ENCODE measurements at places on chromosomes 2 and 18.

- DNase-seq: no peak
Observed at GRCh38 chr18:46715062-46715461, 41.8 kb downstream of the ST8SIA5 start.

DNA sequence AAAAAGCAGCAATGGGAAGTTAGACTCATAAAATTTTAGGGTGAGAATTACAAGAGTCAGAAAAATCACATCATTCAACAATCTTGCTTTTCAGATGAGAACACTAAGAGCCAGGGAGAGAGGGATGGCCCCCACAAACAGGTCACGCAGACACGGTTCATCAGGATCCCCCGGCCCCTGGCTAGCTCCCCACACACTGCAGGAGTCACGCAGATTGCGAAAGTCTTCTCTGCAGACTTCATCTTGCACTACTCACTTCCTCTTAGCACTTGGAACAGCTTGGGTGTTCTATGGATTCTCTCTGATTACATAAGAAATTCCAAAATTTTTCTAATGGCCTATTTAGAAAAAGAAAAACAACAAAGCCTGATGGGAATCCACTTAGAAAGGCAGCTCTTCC lies 21.6 kb upstream of the SULT1C2 start:
- DNase-seq: no peak

DNA sequence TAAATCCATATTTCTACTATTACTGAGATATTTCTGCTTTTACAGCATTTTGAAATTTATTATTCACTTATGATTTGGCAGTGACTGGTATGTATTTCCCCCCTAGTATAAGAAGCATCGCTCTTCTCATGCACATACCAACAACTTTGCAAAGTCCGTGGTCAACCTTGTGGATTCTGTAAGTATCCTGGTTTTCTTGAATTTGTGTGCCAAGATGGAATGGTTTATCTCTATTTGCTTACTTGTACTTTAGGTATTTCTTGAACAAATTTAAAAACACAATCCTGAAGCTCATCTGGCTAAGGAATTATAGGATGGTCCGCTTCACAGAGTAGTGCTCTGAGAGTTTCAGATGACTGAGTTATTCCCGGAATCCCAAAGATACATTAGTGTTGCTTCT lies 85.0 kb upstream of the FAM237A start:
- DNase-seq: no peak

DNA sequence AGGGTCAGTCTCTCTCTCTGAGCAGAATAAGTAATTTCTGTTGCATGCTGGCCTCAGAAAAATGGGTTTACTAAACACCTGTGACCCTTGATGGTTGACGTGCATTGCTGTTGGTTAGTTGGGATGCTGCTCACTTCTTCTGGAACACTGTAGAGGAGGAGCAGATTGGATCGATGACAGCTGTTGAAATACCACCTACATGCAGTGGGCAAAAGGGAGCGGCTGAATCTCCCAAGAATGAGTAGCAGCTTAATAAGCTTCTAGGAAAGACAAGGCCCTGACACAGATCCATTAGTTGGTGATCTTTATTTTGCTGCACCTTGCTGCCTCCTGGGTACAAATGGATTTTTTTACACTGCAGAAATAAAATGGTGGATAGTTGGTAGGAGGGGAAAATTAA lies 43.2 kb downstream of the KDM3A start:
- no peak for DNase-seq

DNA sequence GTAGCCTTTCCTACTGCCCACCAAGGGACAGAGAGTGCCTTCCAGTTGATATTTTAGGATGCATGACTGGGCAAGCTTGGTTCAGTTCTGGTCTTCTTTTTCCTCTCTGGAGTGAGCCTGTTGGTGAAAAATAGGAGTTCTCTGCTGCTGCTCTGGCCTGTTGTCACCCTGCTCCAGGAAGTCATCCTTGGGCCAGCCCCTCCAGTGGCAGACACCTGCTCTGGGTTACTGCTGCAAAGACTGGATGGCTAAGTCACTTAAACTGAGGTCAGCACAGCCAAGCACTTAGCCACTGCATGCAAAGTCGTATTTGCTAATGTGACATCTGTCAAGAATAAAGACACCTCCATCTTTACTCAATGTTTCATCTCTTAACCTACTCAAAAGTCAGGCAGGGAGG lies 219.6 kb upstream of the ID2 start:
- DNase-seq: no peak

DNA sequence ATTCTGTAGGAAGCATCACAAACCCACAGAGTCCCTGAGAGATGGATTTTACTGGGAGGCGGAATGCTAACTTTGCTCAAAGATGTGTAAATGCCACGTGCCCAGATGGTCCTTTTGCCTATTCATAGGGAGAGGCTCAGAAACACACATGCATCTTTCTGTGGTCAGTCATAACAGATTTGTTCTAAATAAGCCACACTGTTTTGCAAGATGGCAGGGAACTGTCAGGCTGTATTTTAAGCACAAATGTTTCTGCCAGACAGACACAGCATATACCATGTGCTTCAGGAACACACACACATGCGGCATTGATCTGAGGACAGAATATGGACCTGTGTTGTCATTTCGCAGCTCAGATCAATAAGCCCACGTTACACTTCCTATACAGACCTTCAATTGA lies 312.0 kb downstream of the GPD2 start:
- peak; percentile 15 for DNase-seq

GRCh38 chr2:45130736-45131135 lies 121.5 kb upstream of the SIX2 start:
- DNase-seq: no peak

DNA sequence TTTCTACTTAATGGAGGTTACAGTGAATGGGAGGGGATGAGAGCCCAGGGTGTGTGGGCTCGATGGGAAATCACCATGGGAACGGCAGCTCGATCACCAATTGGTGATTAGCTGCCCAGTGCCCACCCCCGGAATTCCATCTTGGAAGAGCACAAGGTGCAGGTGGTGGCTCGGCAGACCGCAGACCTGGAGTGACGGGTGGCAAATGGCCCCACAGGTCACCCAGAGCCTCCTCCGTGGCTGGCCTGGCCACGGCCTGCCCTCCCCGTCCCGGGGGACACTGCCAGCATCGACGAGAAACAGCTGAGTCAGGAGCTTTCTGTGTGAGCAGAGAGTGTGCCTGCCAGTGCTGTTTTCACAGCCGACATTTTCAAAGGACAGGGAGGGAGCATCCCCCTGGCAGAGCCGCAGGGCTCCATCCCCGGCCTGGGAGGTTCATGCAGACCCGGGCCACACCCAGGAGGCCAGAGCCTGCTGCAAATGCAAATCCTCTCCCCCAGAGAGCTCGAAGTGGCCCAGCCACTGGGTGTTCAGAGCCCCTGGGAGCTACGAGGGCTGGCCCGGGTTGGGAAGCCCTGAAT lies 176.4 kb upstream of the MYT1L start:
- no peak for DNase-seq

DNA sequence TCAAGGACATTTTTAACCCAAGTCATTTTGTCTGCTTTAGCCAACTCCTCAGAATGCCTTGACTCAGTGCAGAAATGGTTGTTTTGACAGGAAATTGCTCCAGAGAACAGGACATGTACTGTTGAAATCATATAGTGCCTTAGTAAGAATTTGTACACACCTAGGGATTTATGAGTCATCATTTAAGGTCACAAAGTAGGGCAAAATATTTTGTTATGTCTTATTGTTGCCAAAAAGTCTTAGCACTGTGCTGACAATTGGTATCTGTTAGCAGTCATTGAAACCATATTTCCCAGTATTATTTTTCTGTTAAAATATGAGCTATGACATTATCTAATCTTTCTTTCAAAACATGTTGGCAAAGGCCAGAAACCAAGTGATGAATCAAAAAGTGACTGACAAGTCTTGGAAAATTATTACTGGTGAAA lies 104.5 kb downstream of the OSBPL6 start:
- no peak for DNase-seq

DNA sequence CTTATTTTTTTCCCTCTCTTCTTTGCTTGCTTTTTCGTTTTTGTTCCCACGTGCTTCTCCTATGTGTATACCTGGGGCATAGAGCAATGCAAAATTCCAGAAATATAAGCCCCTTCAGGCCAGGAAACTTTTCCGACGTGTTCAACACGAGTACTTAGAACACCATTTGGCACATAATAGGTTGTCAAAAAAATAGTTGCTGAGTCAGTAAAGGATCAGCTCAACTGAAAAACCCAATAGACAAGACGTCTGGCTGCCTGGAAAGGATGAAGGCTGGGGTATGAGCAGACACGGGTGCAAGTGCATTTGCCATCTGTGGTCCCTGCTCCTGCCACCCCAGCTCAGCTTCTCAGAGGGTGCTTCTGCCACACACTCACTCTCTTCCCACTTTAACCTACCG lies 823.0 kb upstream of the SOX11 start:
- no peak for DNase-seq

DNA sequence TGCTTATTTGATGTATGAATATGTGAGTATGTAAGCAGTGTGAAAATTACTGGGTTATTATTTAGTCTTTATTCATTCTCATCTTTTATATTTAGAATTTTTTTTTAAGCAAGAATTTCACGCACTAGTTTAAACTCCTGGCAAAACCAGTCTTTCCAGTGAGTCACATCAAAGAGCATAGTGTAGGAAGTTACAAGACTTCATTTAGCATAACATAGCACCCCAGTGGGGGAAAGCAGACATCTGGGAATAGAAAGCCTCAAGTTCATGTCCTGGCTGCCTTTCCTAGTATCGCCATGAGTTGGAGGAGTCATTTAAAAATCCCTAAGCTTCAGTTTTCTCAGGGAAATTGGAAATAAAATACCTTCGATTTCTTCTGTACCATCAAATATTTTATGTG lies 408.3 kb downstream of the NUP35 start:
- no peak for DNase-seq

GRCh38 chr18:45557287-45557686 lies 58.0 kb upstream of the SLC14A2 start:
- no peak for DNase-seq

DNA sequence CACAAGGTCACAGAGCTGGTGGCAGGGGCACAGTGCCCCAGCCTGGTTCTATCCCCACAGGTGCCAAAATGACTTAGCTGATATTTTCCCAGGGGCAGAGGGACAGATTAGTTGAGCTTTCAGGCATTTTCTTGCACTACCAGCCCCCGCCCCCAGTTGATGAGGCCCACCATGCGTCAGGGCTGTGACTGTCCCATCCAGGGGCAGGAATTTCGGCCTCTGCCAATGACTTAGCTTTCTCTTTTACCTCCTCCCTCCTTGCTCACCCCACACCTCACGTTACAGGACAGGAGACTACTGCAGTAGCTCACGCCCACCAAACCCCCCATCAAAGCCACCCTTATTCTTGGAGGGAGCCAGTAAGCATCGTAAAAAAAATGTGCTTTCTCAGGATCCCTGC lies 31.5 kb downstream of the MRO start:
- DNase-seq: no peak

DNA sequence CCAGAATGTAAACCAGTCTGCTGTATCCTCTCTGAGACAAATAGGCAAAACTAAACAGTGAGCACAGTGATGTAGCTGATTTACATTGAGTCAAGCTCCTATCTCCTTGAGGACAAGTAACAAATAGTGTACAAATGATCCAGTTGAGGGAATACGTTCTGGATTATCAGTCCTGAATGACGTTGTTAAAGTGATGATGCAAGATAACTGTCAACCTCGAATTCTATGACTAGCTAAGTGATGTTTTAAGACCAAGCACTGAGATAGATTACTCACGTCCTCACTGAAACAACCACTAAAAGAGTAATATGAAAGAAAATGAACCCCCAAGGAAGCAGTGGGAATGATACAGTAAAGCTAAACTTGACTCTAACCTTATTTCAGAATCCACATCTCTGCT lies 46.8 kb downstream of the SMC6 start:
- no peak for DNase-seq

- no peak for DNase-seq
Observed at GRCh38 chr18:11124054-11124453, 25.3 kb downstream of the PIEZO2 start.

GRCh38 chr2:69007603-69008002 lies 5.4 kb upstream of the ANTXR1 start:
- no peak for DNase-seq

GRCh38 chr2:96699621-96700020 lies 40.2 kb downstream of the LMAN2L start:
- DNase-seq: no peak

GRCh38 chr2:18066066-18066465 lies 187.6 kb downstream of the KCNS3 start:
- DNase-seq: no peak

GRCh38 chr2:38700881-38701458 lies 35.1 kb downstream of the GALM start:
- no peak for DNase-seq

GRCh38 chr2:123043458-123043857 lies 981.6 kb upstream of the CNTNAP5 start:
- no peak for DNase-seq

DNA sequence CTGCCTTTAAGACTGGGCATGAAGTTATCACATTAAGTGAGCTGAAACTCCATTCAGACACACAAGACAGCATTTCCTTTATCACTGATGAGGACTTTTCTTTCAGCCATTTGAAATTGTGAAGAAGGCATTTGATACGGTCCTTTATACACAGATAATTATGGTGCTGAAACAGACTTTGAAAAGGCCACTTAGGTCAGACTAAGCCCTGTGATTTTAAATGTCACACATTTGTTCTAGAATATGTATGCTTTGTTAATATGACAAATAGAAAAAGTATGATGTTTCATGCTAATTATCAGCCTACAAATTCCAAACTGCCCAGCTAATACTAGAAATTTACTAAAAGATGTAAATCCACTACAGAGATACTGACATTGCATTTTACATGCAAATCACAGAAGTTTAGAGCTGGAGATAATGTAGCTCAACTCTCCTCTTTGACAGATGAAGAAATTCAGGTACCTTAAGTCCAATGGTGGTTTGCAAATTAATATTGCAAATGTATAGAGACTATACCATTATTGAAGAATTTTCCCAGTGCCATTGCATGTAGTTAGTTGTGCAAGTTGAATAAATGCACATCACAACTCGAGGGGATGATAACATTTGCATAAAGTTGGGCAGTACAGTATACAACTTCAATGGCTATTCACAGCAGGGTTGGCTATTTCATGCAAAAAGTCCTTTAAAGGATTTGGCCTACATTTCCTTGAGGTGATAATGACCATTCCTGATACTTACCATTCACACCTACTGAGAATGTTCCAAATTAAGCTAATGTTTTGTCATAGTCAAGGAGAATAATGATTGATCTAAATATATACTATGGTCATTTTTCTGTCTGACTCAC lies 175.2 kb downstream of the UPP2 start:
- no peak for DNase-seq

GRCh38 chr2:60957224-60957623 lies 60.3 kb upstream of the PEX13 start:
- DNase-seq: no peak

DNA sequence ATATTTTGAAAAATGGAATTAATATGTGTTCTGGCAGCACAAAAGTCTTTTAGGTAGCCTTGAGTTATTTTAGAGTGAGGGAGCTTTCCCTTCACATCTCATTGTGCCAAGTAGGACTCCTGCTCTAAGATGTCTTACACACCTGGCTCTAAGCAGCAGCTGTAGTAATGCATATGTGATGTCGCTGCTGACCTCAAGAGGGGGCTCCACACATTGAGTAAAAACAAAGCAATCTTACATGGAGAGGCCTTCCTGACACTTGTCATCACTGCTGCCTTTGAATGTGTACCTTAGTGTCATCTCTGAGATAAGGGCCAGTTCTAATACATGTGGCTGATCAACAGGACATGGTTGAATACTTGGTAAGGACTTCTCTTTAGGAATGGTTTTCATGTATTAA lies 75.8 kb downstream of the ACTR3 start:
- peak; percentile 49 for DNase-seq

- DNase-seq: no peak
Observed at GRCh38 chr2:237779521-237779920, 19.1 kb upstream of the RBM44 start.

- no peak for DNase-seq
Observed at GRCh38 chr2:85588236-85588635, 4.0 kb downstream of the VAMP5 start.

GRCh38 chr2:101464841-101465240 lies 10.1 kb downstream of the RFX8 start:
- no peak for DNase-seq
